ENCODE measurements at places on chromosomes 1 and 21. TPM values are rescaled to one million over a fixed set of nuclear protein-coding genes. Genes with fewer than 3 reads are reported as not detected.

DNA sequence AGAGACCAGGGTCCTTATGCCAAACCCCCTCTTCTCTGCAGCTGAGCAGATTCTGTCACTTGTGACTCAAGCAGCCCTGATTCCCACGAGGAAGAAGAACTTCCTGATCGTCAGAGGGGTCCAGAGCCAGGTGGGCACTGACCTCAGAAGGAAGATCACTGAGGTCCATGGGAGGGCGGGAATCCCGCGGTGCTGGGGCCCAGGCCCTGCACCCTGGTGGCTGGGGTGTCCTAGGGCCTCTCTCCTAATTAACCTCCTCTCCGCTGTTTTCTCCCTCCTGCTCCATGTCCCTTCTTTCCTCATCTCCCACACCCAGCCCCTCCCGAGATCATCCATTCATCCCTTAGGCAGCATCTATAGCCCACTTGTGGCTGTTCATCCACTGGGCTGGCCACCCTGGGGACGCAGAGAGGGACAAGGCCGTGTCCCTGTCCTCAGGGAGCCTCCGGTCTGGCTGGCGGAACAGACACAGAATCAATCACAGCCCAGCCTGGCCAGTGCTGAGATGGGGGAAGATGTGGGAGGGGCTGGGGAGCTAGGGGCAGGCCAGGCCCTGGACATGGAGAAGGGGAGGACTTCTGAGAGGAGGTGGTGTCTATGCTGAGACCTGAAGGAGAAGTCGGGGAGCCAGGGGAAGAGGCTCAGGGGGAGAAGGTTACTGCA lies 638.3 kb downstream of the MATN1 start:
- no peak for DNase-seq

GRCh38 chr1:246170574-246171261 lies 336.4 kb downstream of the SMYD3 start:
- no peak for DNase-seq

- DNase-seq = peak; percentile 64
Observed at GRCh38 chr1:8879922-8880676, 1.6 kb upstream of the ENO1 start.

DNA sequence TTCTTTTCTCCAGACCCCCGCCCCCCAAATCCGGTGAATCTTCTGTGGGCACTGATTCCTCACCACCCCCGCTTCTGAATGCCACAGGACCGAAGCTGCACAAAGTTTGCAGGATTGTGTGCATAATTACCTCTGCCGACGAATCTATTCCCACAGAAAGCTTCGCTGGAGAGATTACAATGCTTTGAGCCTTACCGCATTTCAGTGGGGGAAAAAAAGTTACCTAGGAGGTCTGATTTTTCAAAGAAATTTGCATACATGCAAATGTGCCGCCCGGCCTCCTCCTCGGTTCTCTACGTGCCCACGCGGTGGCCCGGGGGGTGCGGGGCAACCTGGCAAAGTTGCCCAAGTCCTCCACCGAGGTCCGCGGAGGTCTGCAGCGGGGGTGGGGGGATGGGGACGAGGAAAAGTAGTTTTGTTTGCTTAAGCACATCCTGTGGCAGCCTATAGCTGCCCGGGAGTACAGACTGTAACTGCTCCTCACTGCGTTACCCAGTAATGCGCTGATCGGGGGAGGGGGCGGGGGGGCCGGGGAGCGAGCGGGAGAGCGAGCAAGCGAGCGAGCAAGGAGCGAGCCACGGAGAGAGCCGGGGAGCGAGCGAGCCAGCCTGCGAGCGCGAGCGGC lies 563 bp upstream of the NFIA start:
- peak; percentile 61 for DNase-seq

DNA sequence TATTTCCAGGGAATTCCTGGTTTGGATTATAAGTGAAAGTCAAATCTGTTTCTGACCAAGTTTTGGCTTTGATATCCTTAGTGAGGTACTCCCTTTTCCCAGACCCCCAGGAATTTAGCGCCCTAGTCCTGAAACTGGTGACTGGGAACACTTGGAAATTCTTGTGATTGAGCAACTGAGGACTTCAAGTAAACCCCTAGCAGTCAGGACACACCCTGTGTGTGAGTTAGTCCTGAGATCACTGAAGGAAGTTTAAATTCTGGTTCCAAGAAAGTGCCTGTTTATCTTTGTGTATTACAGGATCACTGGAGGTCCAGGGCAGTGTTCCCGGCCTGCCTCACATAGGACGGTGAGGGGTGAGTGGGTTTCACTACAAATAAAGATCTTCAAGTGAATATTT lies 95.1 kb upstream of the F3 start:
- no peak for DNase-seq

DNA sequence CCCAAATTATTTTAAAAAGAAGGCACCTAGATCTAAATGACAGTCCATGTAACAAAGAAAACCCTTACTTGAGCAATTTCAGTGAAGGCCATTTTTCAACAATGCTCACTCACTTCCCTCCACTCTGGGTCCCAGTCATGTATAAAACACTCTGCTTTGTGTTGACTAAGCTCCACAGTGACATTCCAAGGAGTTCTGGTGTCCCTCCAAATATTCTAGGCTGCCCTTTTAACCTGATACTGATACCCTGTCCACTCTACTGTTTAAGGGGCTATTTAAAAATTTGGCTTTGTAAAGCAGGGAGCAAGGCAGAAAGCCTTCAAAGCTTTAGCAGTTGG lies 73.6 kb downstream of the GNG12 start:
- DNase-seq = no peak

DNA sequence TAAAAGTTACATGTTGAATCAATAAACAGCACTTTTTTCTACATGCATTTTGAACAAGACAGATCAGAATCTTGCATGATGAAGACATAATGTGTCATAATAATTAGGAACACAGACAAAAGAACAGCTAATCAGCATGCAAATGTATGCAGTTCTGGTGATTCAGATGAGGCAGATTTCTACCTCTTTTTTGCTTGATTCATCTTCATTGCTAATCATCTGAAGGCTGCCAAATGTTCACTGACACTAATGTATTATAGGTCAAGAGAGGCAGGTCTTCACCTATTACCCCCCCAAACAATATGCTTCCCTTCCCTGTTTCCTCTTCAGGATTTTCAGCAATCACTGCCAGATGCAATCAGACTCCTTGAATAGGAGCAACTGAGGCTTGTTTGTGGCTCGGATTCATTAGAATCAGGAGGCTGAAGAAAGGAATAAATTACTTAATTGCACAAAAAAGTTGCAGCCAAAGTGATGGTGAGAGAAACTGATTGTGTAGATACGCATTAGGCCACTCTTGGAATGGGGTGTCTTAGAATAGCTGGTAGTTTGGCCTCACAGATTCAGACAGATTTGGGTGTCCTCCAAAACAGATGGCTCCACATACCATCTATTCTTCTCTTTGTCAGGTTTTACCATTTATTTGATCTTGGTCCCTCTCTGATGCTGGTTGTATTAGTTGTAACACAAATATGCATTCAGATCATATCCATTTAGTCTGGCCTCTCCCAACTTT lies 275.4 kb downstream of the RPS6KC1 start:
- no peak for DNase-seq

GRCh38 chr1:184292101-184292500 lies 94.7 kb upstream of the C1orf21 start:
- DNase-seq = no peak

DNA sequence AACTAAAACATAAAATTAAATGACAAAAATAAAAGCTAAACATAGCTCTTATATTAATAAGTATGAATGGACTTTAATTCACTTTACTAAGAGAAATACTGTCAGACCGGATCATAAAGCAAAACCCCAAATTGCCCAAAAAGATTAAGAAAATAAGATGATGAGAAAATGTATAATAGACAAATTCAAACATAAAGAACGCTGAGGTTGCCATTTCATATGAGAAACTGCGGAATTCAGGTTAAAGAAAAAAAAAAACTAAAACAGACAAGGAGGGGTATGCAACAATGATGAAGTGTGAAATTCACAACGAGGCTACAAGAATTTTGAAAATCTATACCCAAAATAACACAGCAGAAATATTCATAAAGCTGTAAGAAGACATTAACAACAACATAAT lies 133.6 kb upstream of the JUN start:
- no peak for DNase-seq

DNA sequence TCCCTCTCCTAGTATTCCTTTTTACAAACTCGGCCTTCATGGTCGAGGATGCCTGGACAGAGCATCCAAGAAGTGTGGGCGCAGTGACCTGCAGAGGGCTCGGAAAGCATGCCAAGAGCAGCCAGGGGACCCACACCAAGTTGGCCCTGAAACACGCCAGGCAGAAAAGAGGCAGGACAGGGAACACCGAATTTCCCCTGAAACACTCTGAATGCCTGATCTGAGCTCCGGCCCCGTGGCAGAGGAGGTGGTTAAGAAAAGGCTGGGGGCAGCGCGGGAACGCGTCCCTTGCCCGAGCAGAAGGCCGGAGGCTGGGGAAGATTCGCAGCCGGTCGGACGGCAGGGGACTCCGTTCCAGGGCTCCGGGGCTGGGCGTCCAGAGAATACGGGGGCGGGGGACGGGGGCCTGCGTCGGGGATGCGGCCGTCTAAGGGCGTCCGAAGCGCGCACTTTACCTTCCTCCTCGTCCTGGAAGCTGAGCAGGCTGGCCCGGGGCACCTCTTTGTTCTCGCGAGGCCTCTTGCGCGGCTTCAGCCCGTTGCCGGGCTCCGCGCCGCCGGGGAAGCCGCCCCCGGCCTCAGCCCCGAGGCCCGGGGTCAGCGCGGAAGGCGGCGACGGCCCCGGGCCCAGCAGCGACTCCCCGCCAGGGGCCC lies 558 bp downstream of the PAXBP1 start:
- peak; percentile 72 for DNase-seq

GRCh38 chr1:117321680-117322609 lies 45.3 kb upstream of the MAN1A2 start:
- no peak for DNase-seq

DNA sequence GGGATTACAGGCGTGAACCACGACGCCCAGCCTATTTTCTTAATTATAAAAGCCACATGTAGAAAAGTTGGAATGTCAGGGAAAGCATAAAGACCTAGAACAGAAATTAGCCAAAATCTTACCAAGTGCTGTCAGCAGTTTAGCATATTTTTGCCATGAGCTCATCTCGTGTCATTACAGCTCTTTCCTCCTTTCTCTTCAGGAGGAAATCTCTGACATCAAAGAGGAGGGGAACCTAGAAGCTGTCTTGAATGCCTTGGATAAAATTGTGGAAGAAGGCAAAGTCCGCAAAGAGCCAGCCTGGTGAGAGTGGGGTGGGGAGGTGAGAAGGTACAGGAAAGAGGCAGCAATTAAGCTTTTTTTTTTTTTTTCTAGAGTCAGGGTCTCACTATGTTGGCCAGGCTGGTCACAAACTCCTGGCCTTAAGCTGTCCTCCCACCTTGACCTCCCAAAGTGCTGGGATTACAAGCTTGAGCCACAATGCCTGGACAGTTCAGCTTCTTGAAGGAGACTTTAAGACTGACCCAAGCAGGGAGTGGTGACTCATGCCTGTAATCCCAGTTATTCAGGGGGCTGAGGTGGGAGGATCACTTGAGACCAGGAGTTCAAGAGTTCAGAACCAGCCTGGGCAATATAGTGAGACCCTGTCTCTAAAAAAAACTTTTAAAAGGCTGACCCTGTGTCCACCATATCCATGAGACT lies 8.4 kb upstream of the BGLAP start:
- no peak for DNase-seq

DNA sequence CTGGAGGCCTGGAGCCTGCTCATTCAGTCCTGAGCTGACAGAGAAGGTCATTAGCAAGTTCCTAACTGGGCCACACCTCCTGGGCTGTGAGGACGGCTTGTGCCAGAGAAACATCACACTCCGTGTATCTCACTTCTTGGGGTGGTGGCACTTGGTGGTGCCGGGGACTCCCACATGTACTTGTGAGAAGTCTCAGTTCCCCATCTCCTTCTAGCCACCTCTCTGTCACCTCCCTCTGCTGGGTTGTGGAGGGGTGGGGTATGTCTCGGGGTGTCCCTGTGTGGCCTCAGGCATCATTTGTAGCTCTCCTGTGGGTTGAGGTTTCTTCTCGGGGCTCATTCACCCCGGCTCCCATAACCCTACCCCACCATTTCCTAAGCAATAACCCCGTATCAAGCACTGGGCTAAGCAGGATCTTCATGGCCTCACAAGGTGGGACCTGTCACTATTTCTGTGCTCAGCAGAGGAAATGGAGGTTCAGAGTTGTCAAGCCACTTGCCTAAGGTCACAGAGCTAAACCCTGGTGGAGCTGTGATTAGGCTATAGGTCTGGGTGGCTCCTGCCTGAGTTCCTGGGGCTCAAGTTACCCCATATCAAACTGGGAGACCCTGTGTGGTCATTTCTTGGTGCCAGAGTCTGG lies 62.5 kb downstream of the UBIAD1 start:
- no peak for DNase-seq

DNA sequence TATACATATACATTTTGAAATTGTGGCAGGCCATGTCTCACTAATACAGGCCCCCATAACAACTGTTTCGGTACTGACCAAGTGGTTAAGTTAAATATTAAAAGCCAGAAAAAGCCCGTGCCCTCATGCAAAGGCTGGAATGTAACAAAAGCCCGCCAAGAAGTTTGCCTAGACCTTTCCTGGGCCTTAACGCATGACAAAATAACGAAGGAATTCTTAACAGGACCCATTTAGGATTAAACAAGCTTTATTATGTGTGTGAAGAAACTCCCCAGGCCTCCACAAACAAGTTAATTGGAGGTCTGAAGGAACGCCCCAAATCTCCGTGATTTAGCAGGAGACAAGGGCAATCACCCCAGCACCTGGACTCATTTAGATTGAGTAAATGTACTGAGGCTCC lies 42.4 kb downstream of the TNFSF4 start:
- no peak for DNase-seq

GRCh38 chr1:201900476-201900875 lies 11.8 kb downstream of the SHISA4 start:
- DNase-seq = no peak

- DNase-seq = peak; percentile 87
Observed at GRCh38 chr1:205317311-205317917, 4.1 kb downstream of the NUAK2 start.

DNA sequence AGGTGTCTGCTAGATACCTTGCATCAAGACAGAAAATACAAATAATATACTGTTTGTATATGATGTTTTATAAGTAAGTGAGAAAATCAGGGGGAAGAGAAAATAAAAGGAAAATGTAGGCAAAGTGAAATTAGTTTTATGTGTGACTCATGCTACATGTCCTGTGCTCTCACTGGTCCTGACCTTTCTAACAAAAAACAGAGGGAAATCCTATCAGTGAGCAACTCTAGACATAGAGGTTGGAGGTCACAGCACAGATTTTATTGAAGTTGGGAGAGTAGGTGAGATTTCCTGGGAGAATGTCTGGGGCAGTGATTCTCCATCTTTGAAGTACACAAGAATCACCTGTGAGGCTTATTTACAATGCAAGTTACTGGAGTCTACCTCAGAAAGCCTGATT lies 9.5 kb downstream of the SCCPDH start:
- no peak for DNase-seq

Gene PINK1
- total RNA-seq = 288 TPM

Gene ERG
- total RNA-seq = 17.8 TPM

Gene TRIM63
- total RNA-seq = 229 TPM

Gene RAB13
- 59.9 TPM for total RNA-seq

Gene SMIM1
- total RNA-seq = 17.3 TPM

Gene AMY2B
- 19.1 TPM for total RNA-seq

Gene PROK1
- total RNA-seq = not detected

Gene RUSC1
- total RNA-seq = 19.9 TPM

Gene UBXN10
- 2.2 TPM for total RNA-seq

All from Right ventricle myocardium superior (tissue), 1 donor.